ENCODE measurements at places on chromosomes 12 and 14.

- no peak for DNase-seq
These were observed 136.3 kb downstream of the TBX3 start for GRCh38 chr12:114547636-114548035.

- DNase-seq = no peak
These were observed 350.6 kb downstream of the DPF3 start for GRCh38 chr14:72543341-72543740.

DNA sequence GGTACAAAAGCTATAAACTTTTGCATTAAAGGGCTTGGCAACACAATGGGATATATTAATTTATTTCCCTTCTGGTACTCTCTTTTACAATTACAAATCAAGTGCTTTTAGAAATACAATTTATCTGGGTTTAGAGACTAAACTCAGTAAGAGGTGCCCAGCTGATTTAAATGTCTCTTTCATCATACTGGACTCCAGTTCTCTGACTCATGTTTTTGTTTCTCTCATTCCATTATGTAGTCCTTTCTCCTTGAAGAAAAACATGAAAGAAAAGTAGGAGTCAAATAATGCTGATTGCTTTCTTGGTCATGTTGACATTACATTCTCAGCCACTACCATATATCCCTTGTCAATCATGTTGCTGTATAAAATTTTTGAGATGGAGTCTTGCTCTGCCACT, 36.3 kb upstream of the CFL2 start:
- DNase-seq = no peak

DNA sequence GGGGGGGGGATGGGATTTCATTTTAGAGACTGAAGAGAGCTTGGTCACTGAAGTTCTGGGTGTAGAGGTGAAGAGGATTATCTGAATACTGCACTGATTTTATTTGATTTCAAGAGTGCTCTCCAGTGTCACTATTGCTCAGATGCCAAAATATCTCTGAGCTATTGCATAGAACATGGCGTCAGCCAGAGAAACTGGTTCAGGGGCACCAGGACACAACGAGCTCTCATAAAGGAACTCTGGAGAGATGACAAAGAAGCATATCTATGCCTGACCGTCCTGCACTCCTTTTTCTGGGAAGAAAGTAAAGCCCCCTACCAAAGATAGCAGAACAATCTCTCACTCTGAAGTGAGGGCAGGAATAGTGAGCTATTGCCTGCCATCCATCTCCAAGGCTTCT, 2.0 kb downstream of the SLC7A8 start:
- no peak for DNase-seq

- no peak for DNase-seq
These were observed 2.3 kb upstream of the TRAFD1 start for GRCh38 chr12:112122823-112123690.

All from stimulated activated CD4-positive, alpha-beta T cell treated with anti-CD3 and anti-CD28 coated beads, Interleukin-1b, Interleukin-23, amount 100 ng/mL, for 24 hours (primary cell).